ENCODE measurements at places on chromosomes 13 and 19. TPM values are rescaled to one million over a fixed set of nuclear protein-coding genes. Genes with fewer than 3 reads are reported as not detected.

ZNF256 gene
- total RNA-seq, result 6.3 TPM

RFPL4A gene
- 2.3 TPM for total RNA-seq

ABHD17A gene
- total RNA-seq, result 136 TPM

GPR183 gene
- total RNA-seq, result 0.33 TPM

ISOC2 gene
- total RNA-seq, result 67.6 TPM

ZNF577 gene
- 4.9 TPM for total RNA-seq

ADM5 gene
- 0.98 TPM for total RNA-seq

Measured in vein endothelial cell (primary cell).